Endothelial cell of umbilical vein (primary cell): ENCODE measurements at places on chromosomes 1 and 21. TPM values are rescaled to one million over a fixed set of nuclear protein-coding genes. Genes with fewer than 3 reads are reported as not detected.

ECM1 gene
- total RNA-seq, result 7.2 and 7.3 TPM in 2 replicates

FCRL4 gene
- total RNA-seq, result not detected in 2 replicates

GJA8 gene
- not detected in 2 replicates for total RNA-seq

GBP4 gene
- total RNA-seq, result 1.7 and 7.6 TPM in 2 replicates

AADACL3 gene
- total RNA-seq, result not detected in 2 replicates

SPRR1B gene
- not detected in 2 replicates for total RNA-seq

LCE2B gene
- not detected in 2 replicates for total RNA-seq

INKA2 gene
- total RNA-seq, result 5.3 and 7.8 TPM in 2 replicates

NR0B2 gene
- not detected in 2 replicates for total RNA-seq

VWA5B1 gene
- not detected in 2 replicates for total RNA-seq

FNDC10 gene
- 1.9 and 2.3 TPM in 2 replicates for total RNA-seq

GBP1 gene
- total RNA-seq, result 17.8 and 28.0 TPM in 2 replicates

SPRR5 gene
- not detected in 2 replicates for total RNA-seq

GPR25 gene
- total RNA-seq, result not detected in 2 replicates

NUAK2 gene
- total RNA-seq, result 2.3 and 2.5 TPM in 2 replicates

LIX1L gene
- 54.9 and 55.6 TPM in 2 replicates for total RNA-seq

PTGFRN gene
- 60.7 and 71.6 TPM in 2 replicates for total RNA-seq

BNIPL gene
- total RNA-seq, result 0.42 and 0.67 TPM in 2 replicates

AMY1C gene
- total RNA-seq, result not detected in 2 replicates
